ENCODE measurements at places on chromosomes 6 and 20. TPM values are rescaled to one million over a fixed set of nuclear protein-coding genes. Genes with fewer than 3 reads are reported as not detected.

DNA sequence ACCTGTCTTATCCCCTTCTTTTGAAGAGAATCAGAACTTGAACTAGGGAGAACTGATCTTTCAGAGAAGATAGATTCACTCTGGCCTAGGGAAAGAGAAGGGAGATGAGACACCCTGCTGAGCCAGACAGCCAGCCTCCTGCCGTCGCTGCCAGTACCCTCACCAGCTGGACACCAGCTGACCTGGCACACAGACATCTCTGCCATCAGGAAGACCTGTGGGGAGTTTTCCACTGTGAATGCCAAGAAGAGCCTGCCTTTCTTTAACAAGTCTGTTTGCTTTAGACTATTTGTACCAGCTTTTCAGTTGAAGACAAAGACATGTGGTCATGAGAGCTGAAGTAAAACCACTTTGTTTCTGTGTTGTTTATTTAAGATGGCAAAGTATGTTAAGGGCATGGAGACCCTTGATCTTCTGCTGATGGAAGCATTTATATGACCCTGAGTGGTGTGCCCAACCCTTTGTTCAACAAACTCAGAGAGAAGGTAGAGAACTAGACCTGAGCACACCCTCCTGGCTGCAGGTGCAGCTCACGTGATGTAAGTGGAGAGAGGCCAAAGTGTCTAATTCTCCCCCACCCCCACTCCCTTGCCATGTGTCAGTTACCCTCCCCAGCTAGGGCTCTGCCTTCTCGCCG, 82.3 kb upstream of the SLC24A3 start:
- no peaks in the 10 kb centered on the region for H3K4me1 ChIP-seq
- H3K36me3 ChIP-seq, result no peaks in the 10 kb centered on the region
- H3K27ac ChIP-seq, result no peak overlapping the region
- H3K27me3 ChIP-seq, result no peaks in the 10 kb centered on the region

DNA sequence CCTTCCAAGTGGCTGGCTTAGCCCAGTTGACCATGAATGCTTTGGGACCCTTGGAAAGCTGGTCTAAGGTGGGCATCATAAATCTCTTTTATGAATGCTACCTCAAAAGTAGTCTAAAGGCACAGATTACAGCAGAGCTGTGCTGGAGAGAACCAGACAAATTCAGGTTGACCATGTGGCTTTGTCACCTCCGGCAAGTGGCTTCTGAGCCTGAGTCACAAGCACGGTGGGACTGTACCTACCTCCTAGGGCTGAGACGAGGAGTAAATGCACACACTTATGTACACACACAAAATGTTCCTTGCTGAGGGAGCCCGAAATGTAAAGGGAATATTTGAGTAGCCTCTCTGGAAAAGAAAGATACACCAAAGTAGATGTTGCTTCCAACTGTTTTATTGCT, 155.9 kb downstream of the NFATC2 start:
- no peak overlapping the region for H3K4me3 ChIP-seq
- H3K27ac ChIP-seq, result no peak overlapping the region
- no peak for DNase-seq
- H3K36me3 ChIP-seq, result no peaks in the 10 kb centered on the region
- no peaks in the 10 kb centered on the region for H3K27me3 ChIP-seq

- no peak overlapping the region for H3K4me3 ChIP-seq
- peak; percentile 44 for DNase-seq
- H3K4me1 ChIP-seq, result peaks cover 29% of the 10 kb centered on the region
- peak overlapping the region; percentile 88 for H3K27ac ChIP-seq
- H3K27me3 ChIP-seq, result no peaks in the 10 kb centered on the region
Observed at GRCh38 chr20:41004531-41005360, 23.9 kb upstream of the TOP1 start.

DNA sequence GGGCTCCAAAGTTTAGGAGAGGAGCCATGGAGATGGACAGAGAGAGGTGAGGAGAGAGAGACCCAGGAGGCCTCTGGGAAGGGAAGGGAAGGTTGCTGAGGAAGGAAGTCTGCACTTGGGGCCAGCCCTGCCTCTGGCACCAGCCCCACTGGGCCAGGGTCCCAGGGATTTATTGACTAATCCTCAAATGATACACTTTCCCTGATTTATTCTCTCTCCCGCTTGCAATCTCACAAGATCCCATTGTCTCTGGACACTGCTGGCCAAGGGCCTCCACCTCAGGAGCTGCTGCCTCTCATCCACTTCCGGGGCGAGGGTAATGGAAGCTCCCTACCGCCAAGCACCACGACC, 43.6 kb upstream of the FOXP4 start:
- H3K4me1 ChIP-seq, result peaks cover 6% of the 10 kb centered on the region
- H3K27ac ChIP-seq, result no peak overlapping the region
- no peak for DNase-seq
- H3K27me3 ChIP-seq, result peaks cover 17% of the 10 kb centered on the region
- H3K4me3 ChIP-seq, result no peak overlapping the region

KIF25 gene
- total RNA-seq, result not detected

GRCh38 chr6:77011929-77012545, 451.3 kb downstream of the HTR1B start:
- H3K27me3 ChIP-seq, result no peaks in the 10 kb centered on the region
- no peak overlapping the region for H3K27ac ChIP-seq
- no peak for DNase-seq
- H3K4me3 ChIP-seq, result no peak overlapping the region

GRCh38 chr6:47188588-47189021, 121.1 kb downstream of the TNFRSF21 start:
- no peaks in the 10 kb centered on the region for H3K36me3 ChIP-seq
- no peaks in the 10 kb centered on the region for H3K27me3 ChIP-seq
- no peak overlapping the region for H3K4me3 ChIP-seq

NFATC2 gene
- 0.28 TPM for total RNA-seq

- H3K27me3 ChIP-seq, result no peaks in the 10 kb centered on the region
- H3K27ac ChIP-seq, result no peak overlapping the region
- no peaks in the 10 kb centered on the region for H3K36me3 ChIP-seq
- H3K4me1 ChIP-seq, result peaks cover 2% of the 10 kb centered on the region
Observed at GRCh38 chr6:109024784-109025183, 69.9 kb downstream of the SESN1 start.

DNA sequence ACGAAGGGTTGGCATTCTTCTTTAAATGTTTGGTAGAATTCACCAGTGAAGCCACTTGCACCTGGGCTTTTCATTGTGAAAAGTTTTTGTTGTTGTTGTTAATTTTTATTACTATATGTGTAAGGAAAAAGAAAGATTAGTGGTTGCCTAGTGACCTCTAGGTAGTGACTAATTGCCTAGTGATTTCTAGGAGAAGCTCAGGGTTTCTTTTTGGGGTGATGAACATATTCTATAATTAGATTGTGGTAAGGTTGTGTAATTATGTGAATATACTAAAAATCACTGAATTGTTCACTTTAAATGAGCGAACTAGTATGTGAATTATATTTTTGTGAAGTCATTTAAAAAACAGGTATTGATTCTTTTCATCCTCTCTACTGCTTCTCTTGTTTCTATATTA, 123.8 kb upstream of the TMEM170B start:
- H3K4me3 ChIP-seq, result no peak overlapping the region
- no peaks in the 10 kb centered on the region for H3K36me3 ChIP-seq
- no peak overlapping the region for H3K27ac ChIP-seq
- H3K27me3 ChIP-seq, result no peaks in the 10 kb centered on the region
- DNase-seq, result peak; percentile 55
- peaks cover 10% of the 10 kb centered on the region for H3K4me1 ChIP-seq

DNA sequence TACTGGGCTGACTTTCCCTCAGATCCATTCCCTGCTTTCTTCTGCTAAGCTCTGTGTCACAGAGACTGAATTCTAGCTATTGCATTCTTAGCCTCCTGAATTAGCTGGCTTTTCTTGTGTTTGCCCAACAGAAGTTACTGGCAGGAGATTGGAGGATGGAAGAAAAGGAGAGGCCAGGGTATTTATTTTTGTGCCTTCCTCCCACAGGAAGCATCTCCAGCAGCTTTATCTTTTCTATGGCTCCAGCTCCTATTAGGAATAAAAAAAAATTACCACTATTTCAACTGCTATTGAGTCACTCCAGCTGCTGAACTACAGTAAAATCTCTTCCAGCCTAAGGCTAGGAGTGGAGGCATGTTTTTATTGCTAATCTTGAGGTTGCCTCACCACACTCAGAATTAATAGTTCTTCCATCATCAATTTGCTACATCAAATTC, 492.4 kb downstream of the RFPL4B start:
- peak overlapping the region; percentile 60 for H3K27ac ChIP-seq
- no peaks in the 10 kb centered on the region for H3K36me3 ChIP-seq
- H3K4me3 ChIP-seq, result no peak overlapping the region

TULP1 gene
- not detected for total RNA-seq

- DNase-seq, result no peak
- H3K4me1 ChIP-seq, result no peaks in the 10 kb centered on the region
- no peak overlapping the region for H3K27ac ChIP-seq
- H3K36me3 ChIP-seq, result no peaks in the 10 kb centered on the region
Observed at GRCh38 chr20:771741-772464, 3.6 kb upstream of the SLC52A3 start.

- H3K27me3 ChIP-seq, result no peaks in the 10 kb centered on the region
- no peak overlapping the region for H3K4me3 ChIP-seq
- no peak for DNase-seq
- H3K27ac ChIP-seq, result no peak overlapping the region
Observed at GRCh38 chr6:170561555-170561954, 7.4 kb downstream of the TBP start.

PPP1R3G gene
- total RNA-seq, result 0.18 TPM

- no peaks in the 10 kb centered on the region for H3K36me3 ChIP-seq
- peaks cover 2% of the 10 kb centered on the region for H3K4me1 ChIP-seq
- H3K27me3 ChIP-seq, result peaks cover 15% of the 10 kb centered on the region
- H3K27ac ChIP-seq, result no peak overlapping the region
- DNase-seq, result peak; percentile 54
Observed at GRCh38 chr6:29553268-29554057, 6.1 kb downstream of the UBD start.

DNA sequence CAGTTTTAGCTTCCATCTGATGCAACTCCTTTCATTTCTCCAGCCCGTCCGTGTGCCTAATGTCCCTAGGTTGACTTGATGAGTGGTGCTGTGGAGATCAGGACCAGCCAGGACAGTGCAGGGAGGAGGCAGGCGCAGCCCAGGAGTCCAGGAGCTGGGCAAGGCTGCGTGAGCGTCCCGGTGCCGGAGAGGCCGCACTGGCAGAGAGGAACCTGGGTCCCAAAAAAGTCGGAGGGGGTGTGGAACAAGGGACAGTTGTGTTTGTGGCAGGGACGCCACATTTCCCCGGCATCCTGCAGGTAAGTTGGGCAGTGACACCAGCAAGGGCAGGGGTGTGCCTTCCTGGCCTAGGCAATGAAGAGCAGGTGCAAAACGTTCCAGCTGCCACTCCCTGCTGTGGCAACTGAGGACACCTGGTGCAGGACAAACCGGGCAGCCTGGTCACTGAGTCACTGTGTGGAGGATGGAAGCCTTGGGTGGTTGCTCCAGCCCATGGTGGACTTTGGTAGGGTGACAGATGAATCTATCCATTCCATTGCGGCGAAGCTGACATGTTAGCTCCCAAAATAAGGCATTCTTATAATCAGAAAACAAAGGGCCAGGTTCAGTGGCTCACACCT, 53.2 kb downstream of the RAMACL start:
- no peak for DNase-seq
- H3K4me1 ChIP-seq, result peaks cover 5% of the 10 kb centered on the region
- H3K27me3 ChIP-seq, result no peaks in the 10 kb centered on the region
- H3K36me3 ChIP-seq, result peaks cover 56% of the 10 kb centered on the region

DNA sequence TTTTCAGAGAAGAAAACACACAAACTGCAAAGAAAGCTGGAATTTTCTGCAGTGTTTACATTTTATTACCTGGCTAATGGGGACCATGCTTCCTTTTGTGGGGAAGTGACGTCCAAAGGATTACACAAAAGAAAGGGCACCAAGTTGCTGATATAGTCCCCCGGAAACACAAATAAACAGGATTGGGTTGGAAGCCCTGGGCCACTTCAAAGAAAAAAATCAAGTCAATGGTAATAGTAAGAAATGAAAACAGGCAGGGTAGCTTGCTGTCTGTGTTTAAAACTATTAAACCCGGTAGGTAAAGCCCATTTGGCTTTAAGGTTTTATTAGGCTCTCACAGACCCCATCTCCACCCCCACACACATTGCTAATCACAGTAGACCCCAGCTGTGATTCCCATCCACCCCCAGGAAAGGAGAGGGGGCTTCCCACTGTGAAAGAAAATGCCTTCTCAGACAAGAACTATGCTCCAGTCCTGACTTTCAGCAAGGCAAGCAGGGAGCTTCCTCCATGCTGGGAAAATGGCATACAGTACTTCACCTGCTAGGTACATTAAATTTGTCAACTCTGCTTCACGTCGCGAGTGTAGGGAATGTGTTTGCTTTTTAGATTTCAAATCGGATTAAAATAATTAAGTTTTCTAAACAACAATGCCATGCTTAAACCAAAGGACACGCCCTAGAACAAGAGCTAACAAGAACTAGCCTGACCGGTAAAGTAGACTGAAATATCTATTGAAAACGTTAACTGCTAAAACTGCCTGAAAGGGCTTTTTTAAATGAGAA, 1.1 kb downstream of the PERP start:
- peaks cover 4% of the 10 kb centered on the region for H3K36me3 ChIP-seq
- H3K27me3 ChIP-seq, result peaks cover 5% of the 10 kb centered on the region
- H3K27ac ChIP-seq, result peak overlapping the region; percentile 39
- H3K4me1 ChIP-seq, result peaks cover 17% of the 10 kb centered on the region

PI3 gene
- total RNA-seq, result not detected

DNA sequence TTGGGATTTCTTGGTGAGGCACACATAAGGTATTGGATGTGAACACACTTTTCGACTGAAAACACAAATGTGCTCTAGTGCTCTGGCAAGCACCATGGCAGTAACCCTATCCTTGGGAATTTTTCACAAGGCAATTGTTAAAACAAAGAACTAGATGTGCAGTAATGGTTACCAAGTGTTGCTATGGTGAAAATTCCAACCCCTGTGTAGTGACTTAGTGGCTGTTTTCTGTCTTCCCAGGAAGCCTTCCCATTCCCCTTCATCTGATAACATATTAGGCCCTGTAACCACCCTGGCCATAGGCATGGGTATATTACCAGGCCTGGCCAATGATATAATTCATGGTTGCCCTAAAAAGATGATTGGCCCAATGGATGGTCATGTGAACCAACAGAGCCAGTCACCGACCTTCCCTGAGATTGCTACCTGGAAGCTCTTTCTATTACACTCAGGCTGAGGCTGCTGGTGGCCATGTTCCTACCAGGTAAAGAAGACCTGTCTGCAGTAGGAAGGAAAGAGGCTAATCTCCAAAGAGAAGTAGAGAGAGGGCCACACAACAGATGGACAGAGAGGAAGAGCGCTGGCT, 4.1 kb downstream of the C20orf202 start:
- DNase-seq, result no peak
- no peak overlapping the region for H3K4me3 ChIP-seq
- no peak overlapping the region for H3K27ac ChIP-seq
- H3K27me3 ChIP-seq, result peaks cover 52% of the 10 kb centered on the region

SNAP25 gene
- 1.1 TPM for total RNA-seq

GSTA3 gene
- total RNA-seq, result not detected

CCN6 gene
- total RNA-seq, result not detected

- no peak for DNase-seq
- H3K36me3 ChIP-seq, result no peaks in the 10 kb centered on the region
- no peak overlapping the region for H3K4me3 ChIP-seq
- no peak overlapping the region for H3K27ac ChIP-seq
- no peaks in the 10 kb centered on the region for H3K4me1 ChIP-seq
- no peaks in the 10 kb centered on the region for H3K27me3 ChIP-seq
Observed at GRCh38 chr6:25714765-25715164, 39.8 kb upstream of the SLC17A4 start.
